Calu3 (cell line): ENCODE measurements at places on chromosomes 3 and 15. TPM values are rescaled to one million over a fixed set of nuclear protein-coding genes. Genes with fewer than 3 reads are reported as not detected.

GRCh38 chr3:10563396-10563795 lies 58.0 kb upstream of the ATP2B2 start:
- no peaks in the 10 kb centered on the region for H3K36me3 ChIP-seq
- no peak overlapping the region for H3K4me3 ChIP-seq
- no peak overlapping the region for H3K27ac ChIP-seq

DNA sequence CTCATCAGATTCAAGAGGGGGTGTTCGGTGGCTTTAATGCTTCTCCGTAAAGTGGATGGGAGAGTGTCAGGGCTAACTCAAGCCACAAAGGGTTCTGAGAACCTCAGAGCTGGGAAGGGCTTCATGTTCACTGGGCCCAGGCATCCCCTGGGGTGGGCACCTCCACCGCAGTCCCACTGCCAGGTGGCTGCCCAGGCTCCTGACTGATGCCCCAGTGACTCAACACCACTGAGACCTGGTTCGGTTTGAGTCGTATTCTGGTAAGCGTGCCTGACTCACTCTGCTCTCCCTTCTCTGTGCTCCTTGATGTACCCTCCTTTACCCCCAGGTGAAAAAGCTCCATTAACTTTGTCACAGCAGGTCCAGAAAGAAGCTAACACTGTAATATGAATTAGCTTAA lies 304.6 kb downstream of the RPLP1 start:
- H3K36me3 ChIP-seq = no peaks in the 10 kb centered on the region
- H3K27ac ChIP-seq = no peak overlapping the region
- DNase-seq = no peak
- peaks cover 52% of the 10 kb centered on the region for H3K4me1 ChIP-seq

DNA sequence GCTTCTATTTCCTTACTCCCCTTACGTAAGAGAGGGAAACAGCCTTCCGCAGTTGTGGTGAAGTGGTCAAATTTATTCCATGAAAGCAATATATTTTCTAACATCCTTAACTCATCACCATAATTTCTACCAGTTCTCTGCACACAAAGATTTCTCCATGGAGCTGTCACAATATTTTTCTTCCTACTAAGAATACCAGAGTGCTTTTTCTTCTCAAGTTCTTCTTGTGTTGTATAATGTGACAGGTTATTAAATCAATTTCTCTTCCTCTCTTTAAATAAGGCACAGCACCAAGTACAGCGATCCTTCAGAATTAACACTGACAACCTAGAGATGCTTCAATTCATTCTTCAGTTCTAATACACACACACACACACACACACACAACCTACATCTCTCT lies 153.0 kb downstream of the CPNE4 start:
- H3K36me3 ChIP-seq = no peaks in the 10 kb centered on the region
- no peak for DNase-seq
- peaks cover 8% of the 10 kb centered on the region for H3K4me1 ChIP-seq
- H3K27ac ChIP-seq = no peak overlapping the region
- H3K4me3 ChIP-seq = no peak overlapping the region

DNA sequence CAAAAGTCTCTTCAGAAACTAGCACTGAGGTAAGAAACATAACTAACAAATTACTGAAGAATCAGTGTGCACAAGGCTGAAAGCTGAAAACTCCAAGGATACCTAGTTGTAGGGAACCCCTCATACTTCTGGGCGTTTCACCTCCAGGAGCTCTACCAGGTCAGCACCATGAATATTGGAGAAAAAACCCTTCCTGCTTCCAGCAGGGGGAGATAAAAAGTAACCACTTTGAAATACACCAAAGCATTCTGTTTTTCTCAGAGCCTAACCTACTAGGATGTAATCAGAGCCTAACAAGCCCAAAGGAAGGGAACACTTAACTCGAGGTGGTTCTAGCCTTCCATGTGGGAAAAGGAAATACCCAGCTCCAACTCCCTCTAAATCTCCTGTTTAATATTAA lies 175.8 kb upstream of the MME start:
- no peaks in the 10 kb centered on the region for H3K4me1 ChIP-seq
- H3K36me3 ChIP-seq = no peaks in the 10 kb centered on the region
- H3K4me3 ChIP-seq = no peak overlapping the region
- DNase-seq = peak; percentile 24
- H3K27ac ChIP-seq = no peak overlapping the region

DNA sequence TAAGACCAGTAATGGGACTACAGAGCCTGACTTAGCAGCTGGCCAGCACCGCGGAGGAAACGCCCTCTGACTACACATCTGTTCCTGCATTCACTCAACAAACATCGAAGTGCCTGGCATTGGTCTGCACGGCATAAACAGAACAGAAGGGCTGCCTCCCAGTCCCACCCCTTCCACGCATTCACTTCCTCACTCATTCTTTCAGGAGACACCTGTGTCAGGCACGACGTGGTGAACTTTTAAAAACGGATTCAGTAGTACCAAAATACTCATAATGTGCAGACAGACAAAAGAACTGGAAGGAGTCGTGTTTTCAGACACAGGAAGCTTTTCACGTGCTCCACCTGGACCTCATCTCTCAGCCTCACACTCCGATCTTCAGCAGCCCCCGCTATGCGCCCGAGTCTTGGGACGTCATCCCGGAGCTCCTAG lies 123.3 kb downstream of the XXYLT1 start:
- H3K36me3 ChIP-seq = peaks cover 10% of the 10 kb centered on the region
- H3K27me3 ChIP-seq = no peaks in the 10 kb centered on the region
- no peak overlapping the region for H3K27ac ChIP-seq
- H3K4me3 ChIP-seq = no peak overlapping the region

GRCh38 chr15:84862214-84862975 lies 22.1 kb upstream of the SLC28A1 start:
- DNase-seq = no peak
- H3K4me3 ChIP-seq = no peak overlapping the region
- peaks cover 24% of the 10 kb centered on the region for H3K36me3 ChIP-seq
- H3K27ac ChIP-seq = no peak overlapping the region
- H3K4me1 ChIP-seq = peaks cover 45% of the 10 kb centered on the region
- no peaks in the 10 kb centered on the region for H3K27me3 ChIP-seq

DNA sequence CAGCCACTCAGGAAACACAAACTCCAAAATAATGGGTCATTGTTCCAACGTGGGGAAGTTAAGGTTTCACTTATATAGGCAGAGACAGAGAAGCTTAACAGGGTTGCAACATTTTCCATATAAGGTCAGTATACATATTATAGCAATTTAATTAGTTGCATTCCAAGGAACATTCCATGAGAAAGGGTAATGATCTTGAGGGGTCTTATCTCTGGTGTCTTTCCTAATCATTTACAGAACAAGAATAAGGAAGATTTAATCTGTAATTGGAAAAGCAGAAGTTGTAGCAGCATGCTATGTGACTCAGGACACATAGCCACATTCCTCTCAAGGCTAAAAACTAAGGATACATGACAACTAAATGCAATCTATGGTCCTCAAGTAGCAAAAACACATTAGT lies 4.9 kb downstream of the MNS1 start:
- H3K27ac ChIP-seq = peak overlapping the region; percentile 50
- no peak for DNase-seq
- peaks cover 34% of the 10 kb centered on the region for H3K36me3 ChIP-seq
- no peak overlapping the region for H3K4me3 ChIP-seq
- no peaks in the 10 kb centered on the region for H3K27me3 ChIP-seq
- peaks cover 9% of the 10 kb centered on the region for H3K4me1 ChIP-seq

The TNFSF10 gene
- total RNA-seq = 41.4 and 58.7 TPM in 2 replicates

- no peak for DNase-seq
- no peak overlapping the region for H3K27ac ChIP-seq
Measured at GRCh38 chr3:2697589-2697988, 412.6 kb downstream of the IL5RA start.

- no peaks in the 10 kb centered on the region for H3K36me3 ChIP-seq
- peaks cover 12% of the 10 kb centered on the region for H3K4me1 ChIP-seq
- peaks cover 29% of the 10 kb centered on the region for H3K27me3 ChIP-seq
- no peak overlapping the region for H3K27ac ChIP-seq
- no peak overlapping the region for H3K4me3 ChIP-seq
- no peak for DNase-seq
Measured at GRCh38 chr15:73786538-73786937, 33.4 kb upstream of the INSYN1 start.

The ADAMTS7 gene
- total RNA-seq = 1.3 and 1.4 TPM in 2 replicates

GRCh38 chr3:72613871-72614270 lies 234.4 kb downstream of the SHQ1 start:
- H3K27me3 ChIP-seq = no peaks in the 10 kb centered on the region
- no peak for DNase-seq
- H3K4me3 ChIP-seq = no peak overlapping the region
- peaks cover 9% of the 10 kb centered on the region for H3K4me1 ChIP-seq
- H3K27ac ChIP-seq = no peak overlapping the region

GRCh38 chr3:57820479-57820878 lies 64.4 kb downstream of the SLMAP start:
- no peak overlapping the region for H3K27ac ChIP-seq
- DNase-seq = no peak
- H3K4me1 ChIP-seq = peaks cover 28% of the 10 kb centered on the region
- no peak overlapping the region for H3K4me3 ChIP-seq
- no peaks in the 10 kb centered on the region for H3K27me3 ChIP-seq

The CFAP91 gene
- 1.5 and 2.2 TPM in 2 replicates for total RNA-seq

GRCh38 chr3:180420804-180421203 lies 181.2 kb upstream of the TTC14 start:
- H3K27ac ChIP-seq = peak overlapping the region; percentile 30
- peaks cover 6% of the 10 kb centered on the region for H3K36me3 ChIP-seq
- H3K4me1 ChIP-seq = peaks cover 51% of the 10 kb centered on the region
- no peaks in the 10 kb centered on the region for H3K27me3 ChIP-seq
- no peak for DNase-seq

The BNC1 gene
- total RNA-seq = not detected in 2 replicates

- peaks cover 40% of the 10 kb centered on the region for H3K27me3 ChIP-seq
- no peaks in the 10 kb centered on the region for H3K36me3 ChIP-seq
- H3K27ac ChIP-seq = no peak overlapping the region
- DNase-seq = no peak
- peaks cover 6% of the 10 kb centered on the region for H3K4me1 ChIP-seq
Measured at GRCh38 chr3:183500319-183500718, 55.2 kb downstream of the KLHL6 start.

- H3K27me3 ChIP-seq = no peaks in the 10 kb centered on the region
- no peak overlapping the region for H3K27ac ChIP-seq
- no peak overlapping the region for H3K4me3 ChIP-seq
- DNase-seq = no peak
- no peaks in the 10 kb centered on the region for H3K4me1 ChIP-seq
- H3K36me3 ChIP-seq = no peaks in the 10 kb centered on the region
Measured at GRCh38 chr3:102936511-102937045, 501.8 kb downstream of the ZPLD1 start.

GRCh38 chr3:108053067-108053466 lies 37.8 kb downstream of the CD47 start:
- peaks cover 14% of the 10 kb centered on the region for H3K4me1 ChIP-seq
- DNase-seq = peak; percentile 46
- H3K27me3 ChIP-seq = no peaks in the 10 kb centered on the region
- H3K4me3 ChIP-seq = no peak overlapping the region
- peaks cover 10% of the 10 kb centered on the region for H3K36me3 ChIP-seq

The GXYLT2 gene
- total RNA-seq = 0.32 and 0.52 TPM in 2 replicates

DNA sequence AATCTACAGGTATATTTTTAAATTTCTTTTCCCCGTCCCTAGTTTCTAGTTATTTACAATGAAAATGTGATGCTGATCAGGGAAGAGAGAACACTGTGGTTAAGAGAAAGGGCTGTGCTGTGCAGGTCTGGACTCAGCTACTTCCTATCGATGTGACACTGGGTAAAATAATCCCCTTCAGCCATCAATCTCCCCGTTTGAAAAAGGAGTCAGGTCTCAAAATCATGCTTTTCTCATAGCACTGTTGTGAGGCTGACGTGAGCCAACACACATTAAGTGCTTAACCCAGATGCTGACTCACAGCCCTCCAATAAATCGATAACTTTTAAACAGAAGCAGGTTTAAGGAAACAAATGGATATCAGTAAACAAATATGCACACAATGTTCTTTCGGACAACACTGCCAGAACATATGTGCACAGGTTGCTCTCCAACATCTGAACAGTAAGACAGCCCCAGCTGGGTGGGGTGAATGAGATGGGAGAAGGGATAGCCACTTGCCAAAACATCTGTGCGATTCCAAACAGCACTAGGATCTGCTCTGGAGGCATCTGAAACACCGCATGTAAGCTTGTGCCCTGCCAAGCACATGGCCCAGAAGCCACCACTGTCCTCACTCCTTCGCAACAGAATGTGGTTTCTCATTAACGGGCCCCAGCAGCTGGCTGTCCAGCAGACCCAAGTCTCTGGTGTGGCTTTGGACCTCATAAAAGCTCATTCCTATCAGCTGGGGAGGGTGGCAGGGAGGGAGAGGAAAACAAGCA lies 143.2 kb upstream of the PRICKLE2 start:
- H3K27me3 ChIP-seq = no peaks in the 10 kb centered on the region
- H3K4me1 ChIP-seq = peaks cover 7% of the 10 kb centered on the region
- no peak overlapping the region for H3K27ac ChIP-seq

The BFSP2 gene
- not detected in 2 replicates for total RNA-seq

The OR4F15 gene
- not detected in 2 replicates for total RNA-seq

DNA sequence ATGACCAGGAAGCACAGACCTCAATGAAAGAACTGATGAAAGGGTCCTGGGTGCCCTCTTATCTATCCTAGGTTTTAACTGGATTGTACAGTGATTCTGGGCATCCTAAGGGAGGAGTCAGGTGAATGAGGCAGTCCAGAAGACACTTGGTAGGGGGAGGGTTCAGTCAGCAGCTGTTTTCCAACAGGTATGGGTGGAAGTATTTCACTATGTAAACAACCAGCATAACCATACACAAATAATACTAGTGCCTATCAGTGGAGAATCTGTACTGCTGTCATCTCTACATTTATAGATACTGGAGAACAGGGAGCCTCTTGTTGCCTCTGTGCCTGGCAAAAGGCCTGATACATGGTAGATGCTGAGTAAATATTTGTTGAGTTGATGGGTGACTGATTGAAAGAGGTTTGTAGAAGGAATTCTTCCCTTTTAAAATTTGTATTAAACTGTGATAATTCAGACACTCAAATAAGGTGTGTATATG lies 328.5 kb downstream of the RBMS3 start:
- DNase-seq = no peak
- no peaks in the 10 kb centered on the region for H3K36me3 ChIP-seq
- no peak overlapping the region for H3K27ac ChIP-seq
- no peaks in the 10 kb centered on the region for H3K4me1 ChIP-seq
- H3K27me3 ChIP-seq = no peaks in the 10 kb centered on the region

GRCh38 chr3:25119682-25120081 lies 308.4 kb upstream of the RARB start:
- no peak overlapping the region for H3K27ac ChIP-seq
- no peak overlapping the region for H3K4me3 ChIP-seq

DNA sequence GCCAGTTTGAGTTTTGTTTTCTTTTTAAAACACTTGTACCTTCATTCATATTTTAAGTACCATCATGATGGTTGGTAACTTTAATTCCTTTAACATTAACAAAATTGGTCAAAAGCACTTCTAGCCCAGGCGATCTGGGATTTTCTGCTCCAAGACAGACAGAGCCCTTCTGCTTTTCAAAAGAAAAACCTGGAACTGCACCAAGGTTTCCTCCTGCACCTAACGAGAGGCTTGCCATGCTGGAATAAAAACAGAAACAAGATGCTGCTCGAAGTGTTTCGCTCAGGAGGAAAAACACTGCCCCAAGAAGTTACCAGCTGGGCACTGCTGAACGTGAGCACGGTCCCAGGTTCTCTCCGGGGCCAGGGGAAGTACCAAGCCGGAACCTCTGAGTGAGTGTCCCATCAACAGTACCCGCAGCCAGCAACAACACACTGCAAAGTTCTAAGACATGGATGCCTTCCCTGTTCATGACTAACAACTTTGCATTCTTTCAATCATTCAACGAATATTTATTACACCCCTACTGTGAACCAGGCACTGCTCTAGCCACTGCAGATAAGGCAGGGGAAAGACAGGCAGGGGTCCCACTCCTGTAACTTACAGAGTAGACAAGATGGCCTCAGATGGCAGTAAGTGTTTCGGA lies 98.8 kb downstream of the XXYLT1 start:
- H3K27ac ChIP-seq = no peak overlapping the region
- H3K27me3 ChIP-seq = no peaks in the 10 kb centered on the region
- DNase-seq = no peak
- H3K36me3 ChIP-seq = no peaks in the 10 kb centered on the region
- H3K4me1 ChIP-seq = no peaks in the 10 kb centered on the region
